ENCODE measurements at places on chromosomes 2 and 18. TPM values are rescaled to one million over a fixed set of nuclear protein-coding genes. Genes with fewer than 3 reads are reported as not detected.

The ABCB11 gene
- total RNA-seq, result not detected

The KIAA2012 gene
- not detected for total RNA-seq

The PLCD4 gene
- total RNA-seq, result 0.23 TPM

The NGEF gene
- 2.5 TPM for total RNA-seq

The DSC1 gene
- not detected for total RNA-seq

The SALL3 gene
- total RNA-seq, result not detected

The PSMA8 gene
- 1.2 TPM for total RNA-seq

The KIDINS220 gene
- 26.1 TPM for total RNA-seq

The CSRNP3 gene
- not detected for total RNA-seq

The ZNF512 gene
- total RNA-seq, result 25.1 TPM

The SERPINB13 gene
- not detected for total RNA-seq

The CIB4 gene
- not detected for total RNA-seq

The ERICH2 gene
- not detected for total RNA-seq

DNA sequence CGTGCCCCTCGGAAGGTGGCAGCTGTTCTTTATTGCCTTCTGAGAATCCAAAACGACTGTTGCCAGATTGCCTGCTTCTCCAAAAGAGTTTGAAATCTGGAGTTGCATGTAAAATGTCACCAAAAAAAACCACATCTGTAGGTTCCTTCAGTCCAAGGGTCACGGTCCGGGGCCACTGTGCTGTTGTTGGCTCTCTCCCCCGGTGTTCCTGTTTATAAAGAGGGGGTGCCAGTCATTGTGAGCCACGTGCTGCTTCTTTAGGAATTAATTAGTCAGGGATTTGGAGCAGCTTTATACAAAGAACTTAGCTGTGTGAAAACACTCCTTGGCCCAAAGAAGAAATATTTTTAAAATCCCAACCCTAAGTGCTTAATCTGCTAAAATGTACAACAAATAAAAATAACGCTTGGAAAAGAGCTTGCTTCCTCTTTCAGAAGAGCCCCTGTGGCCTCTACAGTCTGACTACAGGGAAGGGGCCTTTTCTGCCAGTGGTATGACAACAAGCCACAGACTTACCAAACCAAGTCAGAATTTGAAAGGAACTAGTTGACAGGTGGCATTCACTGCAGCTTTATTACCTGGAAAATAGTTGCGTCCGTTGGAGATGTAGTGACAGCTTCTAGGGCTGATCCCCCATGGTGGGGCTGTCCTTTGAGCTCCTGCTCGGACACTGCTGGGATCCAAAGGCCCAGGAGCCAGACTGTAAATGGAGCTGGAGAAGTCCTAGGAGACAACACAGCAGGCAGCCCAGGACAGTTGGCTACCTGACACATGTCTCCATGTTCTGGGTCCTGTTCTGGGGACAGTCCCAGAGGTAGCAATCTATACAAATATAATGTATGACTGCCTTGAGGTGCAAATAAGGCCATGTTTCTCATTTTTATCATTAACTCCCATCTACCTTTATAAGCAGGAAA, 84.5 kb upstream of the SLC1A4 start:
- peaks cover 7% of the 10 kb centered on the region for H3K4me1 ChIP-seq
- peaks cover 16% of the 10 kb centered on the region for H3K27me3 ChIP-seq
- no peak overlapping the region for H3K27ac ChIP-seq
- H3K4me3 ChIP-seq, result no peak overlapping the region
- DNase-seq, result no peak

- no peak overlapping the region for H3K27ac ChIP-seq
- no peaks in the 10 kb centered on the region for H3K36me3 ChIP-seq
- H3K4me1 ChIP-seq, result peaks cover 20% of the 10 kb centered on the region
- H3K27me3 ChIP-seq, result peaks cover 3% of the 10 kb centered on the region
- H3K4me3 ChIP-seq, result no peak overlapping the region
- no peak for DNase-seq
These were observed 19.0 kb downstream of the BIN1 start for GRCh38 chr2:127087791-127088495.

DNA sequence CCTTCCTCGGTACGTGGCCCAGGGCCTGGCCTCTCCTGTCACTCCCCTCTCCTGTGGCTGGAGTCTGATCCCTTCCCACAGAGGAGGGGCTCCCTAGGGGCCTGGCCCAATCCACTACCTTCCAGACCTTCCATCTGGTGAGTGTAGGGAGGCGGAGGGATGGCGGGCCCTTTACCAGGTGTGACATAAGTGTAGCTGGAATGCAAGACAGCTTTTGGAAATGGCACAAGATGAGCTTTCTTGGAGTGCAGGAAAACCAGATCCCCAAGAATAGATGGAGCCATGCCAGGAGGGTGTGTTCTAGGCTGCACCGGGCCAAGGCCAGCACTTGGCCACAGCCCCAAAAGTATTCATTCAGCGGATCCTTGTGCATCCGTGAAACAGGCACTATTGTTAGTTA, 30.1 kb downstream of the IGFBP5 start:
- H3K27me3 ChIP-seq, result peaks cover 3% of the 10 kb centered on the region
- DNase-seq, result no peak
- H3K4me1 ChIP-seq, result no peaks in the 10 kb centered on the region
- H3K27ac ChIP-seq, result no peak overlapping the region

DNA sequence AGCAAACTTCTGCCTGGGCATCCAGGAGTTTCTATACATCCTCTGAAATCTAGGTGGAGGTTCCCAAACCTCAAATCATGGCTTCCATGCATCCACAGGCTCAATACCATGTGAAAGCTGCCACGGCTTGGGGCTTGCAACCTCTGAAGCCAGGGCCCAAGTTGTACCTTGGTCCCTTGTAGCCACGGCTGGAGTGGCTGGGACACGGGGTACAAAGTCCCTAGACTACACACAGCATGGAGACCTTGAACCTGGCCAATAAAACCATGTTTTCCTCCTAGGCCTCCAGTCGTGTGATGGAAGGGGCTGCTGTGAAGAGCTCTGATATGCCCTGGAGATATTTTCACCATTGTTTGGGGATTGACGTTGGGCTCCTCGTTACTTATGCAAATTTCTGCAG, 43.4 kb upstream of the GALNT13 start:
- DNase-seq, result no peak
- H3K4me1 ChIP-seq, result no peaks in the 10 kb centered on the region
- no peak overlapping the region for H3K27ac ChIP-seq
- no peaks in the 10 kb centered on the region for H3K36me3 ChIP-seq

GRCh38 chr2:205835251-205835791, 153.0 kb downstream of the NRP2 start:
- no peak overlapping the region for H3K27ac ChIP-seq
- no peak overlapping the region for H3K4me3 ChIP-seq
- peaks cover 19% of the 10 kb centered on the region for H3K27me3 ChIP-seq
- no peaks in the 10 kb centered on the region for H3K4me1 ChIP-seq

- peak overlapping the region; percentile 67 for H3K27ac ChIP-seq
- H3K36me3 ChIP-seq, result no peaks in the 10 kb centered on the region
- no peak for DNase-seq
- peaks cover 14% of the 10 kb centered on the region for H3K27me3 ChIP-seq
These were observed 44.8 kb upstream of the ARHGAP25 start for GRCh38 chr2:68689553-68690537.

DNA sequence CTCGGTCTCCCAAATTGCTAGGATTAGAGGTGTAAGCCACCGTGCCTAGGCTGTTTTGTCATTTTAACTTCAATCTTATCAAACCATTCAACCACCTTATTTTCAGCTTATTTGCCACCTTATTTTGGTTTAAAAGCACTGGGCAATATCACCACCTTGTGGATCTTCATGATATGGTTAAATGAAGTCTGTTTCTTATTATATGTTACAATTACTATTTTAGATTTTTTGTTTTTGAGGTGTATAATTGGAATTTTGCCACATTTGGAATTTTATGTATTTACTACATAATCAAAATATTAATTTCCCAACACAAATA, 43.8 kb upstream of the SCN9A start:
- H3K36me3 ChIP-seq, result no peaks in the 10 kb centered on the region
- no peak overlapping the region for H3K4me3 ChIP-seq
- no peaks in the 10 kb centered on the region for H3K4me1 ChIP-seq
- H3K27me3 ChIP-seq, result no peaks in the 10 kb centered on the region
- H3K27ac ChIP-seq, result no peak overlapping the region

- no peak overlapping the region for H3K4me3 ChIP-seq
- H3K36me3 ChIP-seq, result no peaks in the 10 kb centered on the region
- DNase-seq, result no peak
- peaks cover 2% of the 10 kb centered on the region for H3K27me3 ChIP-seq
- peaks cover 6% of the 10 kb centered on the region for H3K4me1 ChIP-seq
These were observed 485.4 kb downstream of the TNS1 start for GRCh38 chr2:217517402-217517801.

GRCh38 chr18:47531717-47532116, 280.3 kb upstream of the SKOR2 start:
- no peak for DNase-seq
- H3K27me3 ChIP-seq, result peaks cover 17% of the 10 kb centered on the region
- H3K27ac ChIP-seq, result no peak overlapping the region
- H3K4me1 ChIP-seq, result no peaks in the 10 kb centered on the region

DNA sequence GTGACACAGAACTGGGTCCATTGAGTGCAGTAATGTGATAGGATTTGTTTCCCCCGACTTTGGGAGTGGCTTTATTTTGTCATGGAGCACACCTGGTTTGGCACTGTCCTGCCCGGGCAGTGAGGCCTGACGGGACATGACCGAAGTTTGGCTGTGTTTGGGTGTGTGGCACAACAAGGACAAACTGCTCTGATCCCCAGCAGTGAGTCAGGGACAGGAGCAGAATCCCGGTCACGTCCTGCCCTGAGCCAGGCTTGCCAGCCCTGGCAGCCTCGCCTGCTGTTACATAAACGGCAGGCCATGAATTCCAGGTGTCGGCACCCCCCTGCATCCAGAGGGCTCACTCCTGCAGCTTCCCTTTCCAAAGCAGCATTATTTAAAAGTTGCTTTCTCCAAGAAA, 45.7 kb downstream of the IMPA2 start:
- no peaks in the 10 kb centered on the region for H3K27me3 ChIP-seq
- DNase-seq, result no peak
- no peak overlapping the region for H3K27ac ChIP-seq
- H3K4me1 ChIP-seq, result no peaks in the 10 kb centered on the region

GRCh38 chr2:142805244-142805643, 72.2 kb upstream of the KYNU start:
- no peak overlapping the region for H3K27ac ChIP-seq
- H3K36me3 ChIP-seq, result no peaks in the 10 kb centered on the region
- no peaks in the 10 kb centered on the region for H3K4me1 ChIP-seq
- no peak overlapping the region for H3K4me3 ChIP-seq
- H3K27me3 ChIP-seq, result no peaks in the 10 kb centered on the region

DNA sequence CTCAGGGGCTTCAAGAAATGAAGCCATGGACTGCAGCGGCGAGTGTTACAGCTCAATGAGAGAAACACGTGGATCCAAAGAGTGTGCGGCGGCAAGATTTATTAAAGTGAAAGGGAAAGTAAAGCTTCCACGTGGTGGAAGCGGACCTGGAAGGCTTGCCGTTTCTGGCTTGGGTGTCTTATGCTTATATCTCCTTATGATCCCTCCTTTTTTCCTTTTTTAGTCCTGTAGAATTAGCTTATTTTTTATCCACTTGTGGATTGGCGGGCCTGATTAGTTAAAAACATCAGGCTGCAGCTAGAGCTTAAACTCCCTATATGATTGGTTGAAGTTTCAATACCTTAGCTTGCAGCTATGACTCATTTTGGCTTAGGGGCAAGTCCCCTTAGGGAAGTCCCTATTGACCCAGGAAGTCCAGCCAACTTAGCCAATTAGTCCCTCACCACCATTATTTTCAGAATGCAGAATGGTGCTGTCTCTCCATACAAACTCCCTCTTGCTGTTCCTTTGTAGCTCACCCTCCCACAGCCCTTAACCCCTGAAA, 11.6 kb upstream of the HNMT start:
- no peak overlapping the region for H3K4me3 ChIP-seq
- peaks cover 7% of the 10 kb centered on the region for H3K4me1 ChIP-seq
- H3K27ac ChIP-seq, result peak overlapping the region; percentile 67
- no peaks in the 10 kb centered on the region for H3K36me3 ChIP-seq
- no peak for DNase-seq

- H3K4me1 ChIP-seq, result peaks cover 50% of the 10 kb centered on the region
- no peak for DNase-seq
- no peak overlapping the region for H3K4me3 ChIP-seq
- peaks cover 3% of the 10 kb centered on the region for H3K36me3 ChIP-seq
- H3K27me3 ChIP-seq, result no peaks in the 10 kb centered on the region
These were observed 97.0 kb upstream of the EPAS1 start for GRCh38 chr2:46200100-46200690.

- no peaks in the 10 kb centered on the region for H3K36me3 ChIP-seq
- peaks cover 11% of the 10 kb centered on the region for H3K27me3 ChIP-seq
- H3K27ac ChIP-seq, result no peak overlapping the region
These were observed 181.0 kb downstream of the SPP2 start for GRCh38 chr2:234231460-234231859.

- H3K36me3 ChIP-seq, result no peaks in the 10 kb centered on the region
- H3K4me3 ChIP-seq, result no peak overlapping the region
- peak overlapping the region; percentile 46 for H3K27ac ChIP-seq
- peaks cover 45% of the 10 kb centered on the region for H3K4me1 ChIP-seq
- no peak for DNase-seq
- H3K27me3 ChIP-seq, result peaks cover 4% of the 10 kb centered on the region
These were observed 13.4 kb upstream of the MAP3K2 start for GRCh38 chr2:127400897-127401756.

GRCh38 chr2:54176577-54176976, 61.2 kb downstream of the ACYP2 start:
- no peak overlapping the region for H3K27ac ChIP-seq
- H3K4me3 ChIP-seq, result no peak overlapping the region
- DNase-seq, result no peak

DNA sequence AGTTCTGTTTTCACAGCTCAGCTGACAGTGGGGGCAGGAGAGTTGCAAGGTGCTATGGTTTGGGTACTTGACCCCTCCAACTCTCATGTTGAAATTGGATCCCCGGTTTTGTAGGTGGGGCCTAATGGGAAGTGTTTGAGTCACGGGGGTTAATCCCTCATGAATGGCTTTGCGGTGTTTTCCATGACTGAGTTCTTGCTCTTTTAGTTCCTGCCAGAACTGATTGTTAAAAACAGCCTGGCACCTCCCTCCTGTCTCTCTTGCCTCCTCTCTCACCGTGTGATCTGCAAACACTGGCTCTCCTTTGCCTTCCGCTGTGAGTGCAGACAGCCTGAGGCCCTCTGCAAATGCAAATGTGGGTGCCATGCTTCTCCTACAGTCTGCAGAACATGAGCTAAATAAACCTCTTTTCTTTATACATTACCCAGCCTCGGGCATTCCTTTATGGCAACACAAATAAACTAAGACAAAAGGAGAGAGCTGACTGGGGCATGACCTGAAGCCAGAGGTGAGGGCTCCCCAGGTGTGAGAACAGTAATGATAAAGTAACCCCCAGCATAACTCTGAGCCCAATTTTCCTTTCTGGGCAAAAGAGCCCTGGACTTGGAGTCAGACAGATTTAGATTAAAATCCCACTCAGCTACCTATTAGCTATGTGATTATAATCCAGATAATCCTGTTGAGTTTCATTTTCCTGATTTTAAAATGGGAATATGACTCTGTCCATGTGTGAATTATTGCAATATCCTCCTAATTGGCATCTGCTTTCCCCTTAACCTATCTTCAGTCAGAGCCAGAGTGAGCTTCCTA, 64.9 kb upstream of the CAPN13 start:
- no peaks in the 10 kb centered on the region for H3K36me3 ChIP-seq
- no peak overlapping the region for H3K27ac ChIP-seq
- H3K4me1 ChIP-seq, result peaks cover under 1% of the 10 kb centered on the region
- no peak overlapping the region for H3K4me3 ChIP-seq
- DNase-seq, result no peak

GRCh38 chr2:179441551-179441950, 176.9 kb upstream of the SESTD1 start:
- H3K27ac ChIP-seq, result no peak overlapping the region
- H3K4me1 ChIP-seq, result no peaks in the 10 kb centered on the region
- no peaks in the 10 kb centered on the region for H3K36me3 ChIP-seq
